Endothelial cell of umbilical vein (primary cell): ENCODE measurements at places on chromosomes 2 and 18. TPM values are rescaled to one million over a fixed set of nuclear protein-coding genes. Genes with fewer than 3 reads are reported as not detected.

The GRB14 gene
- 2.7 and 10.3 TPM in 2 replicates for total RNA-seq

The CEP192 gene
- 22.7 and 22.9 TPM in 2 replicates for total RNA-seq

The LCLAT1 gene
- total RNA-seq, result 17.1 and 20.8 TPM in 2 replicates

The SLC19A3 gene
- not detected in 2 replicates for total RNA-seq

The DUSP2 gene
- 0.33 and 0.58 TPM in 2 replicates for total RNA-seq

The B3GNT7 gene
- total RNA-seq, result 1.2 TPM in 2 replicates

The ACTG2 gene
- total RNA-seq, result not detected in 2 replicates

The CNGA3 gene
- total RNA-seq, result not detected in 2 replicates

The DNER gene
- not detected in 2 replicates for total RNA-seq

The KIAA2012 gene
- not detected in 2 replicates for total RNA-seq

The TMEFF2 gene
- 0.12 and 0.20 TPM in 2 replicates for total RNA-seq

The FRZB gene
- total RNA-seq, result 0.09 TPM in 1 of 2 replicates, not detected in the other

The PIGN gene
- 26.1 and 31.1 TPM in 2 replicates for total RNA-seq

GRCh38 chr2:63049211-63049969, 1.2 kb upstream of the OTX1 start:
- H3K36me3 ChIP-seq, result no peaks in the 10 kb centered on the region
- H3K27ac ChIP-seq, result no peak overlapping the region
- H3K4me3 ChIP-seq, result peak overlapping the region; percentile 32
- H3K27me3 ChIP-seq, result peaks cover 65% of the 10 kb centered on the region
- peaks cover 21% of the 10 kb centered on the region for H3K4me1 ChIP-seq

DNA sequence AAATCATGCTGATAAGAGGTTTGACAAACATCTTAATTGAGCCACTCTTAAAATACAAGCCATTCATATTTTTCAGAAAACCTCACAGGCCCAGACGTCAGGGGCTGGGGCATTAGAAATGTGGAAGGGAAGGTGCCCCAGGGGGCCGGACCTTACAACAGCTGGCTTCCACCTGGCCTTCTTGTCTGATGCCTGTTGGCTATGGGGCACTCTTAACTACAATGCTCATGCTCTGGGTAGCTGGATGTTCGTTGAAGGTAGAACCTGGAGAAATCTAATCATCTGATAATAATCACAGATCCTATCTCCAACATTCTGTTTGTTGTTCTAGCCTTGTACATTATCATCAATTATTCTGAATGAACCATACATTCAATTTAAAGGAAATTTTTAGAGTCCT, 156.9 kb upstream of the SOX11 start:
- H3K27me3 ChIP-seq, result no peaks in the 10 kb centered on the region
- no peak for DNase-seq
- no peaks in the 10 kb centered on the region for H3K36me3 ChIP-seq
- no peaks in the 10 kb centered on the region for H3K4me1 ChIP-seq
- no peak overlapping the region for H3K27ac ChIP-seq

- no peak overlapping the region for H3K4me3 ChIP-seq
- no peaks in the 10 kb centered on the region for H3K27me3 ChIP-seq
- peaks cover 2% of the 10 kb centered on the region for H3K36me3 ChIP-seq
- H3K27ac ChIP-seq, result no peak overlapping the region
Measured at GRCh38 chr2:230434677-230435324, 18.8 kb downstream of the SP100 start.

GRCh38 chr2:136407952-136408318, 290.0 kb upstream of the CXCR4 start:
- H3K27me3 ChIP-seq, result no peaks in the 10 kb centered on the region
- no peak overlapping the region for H3K4me3 ChIP-seq

DNA sequence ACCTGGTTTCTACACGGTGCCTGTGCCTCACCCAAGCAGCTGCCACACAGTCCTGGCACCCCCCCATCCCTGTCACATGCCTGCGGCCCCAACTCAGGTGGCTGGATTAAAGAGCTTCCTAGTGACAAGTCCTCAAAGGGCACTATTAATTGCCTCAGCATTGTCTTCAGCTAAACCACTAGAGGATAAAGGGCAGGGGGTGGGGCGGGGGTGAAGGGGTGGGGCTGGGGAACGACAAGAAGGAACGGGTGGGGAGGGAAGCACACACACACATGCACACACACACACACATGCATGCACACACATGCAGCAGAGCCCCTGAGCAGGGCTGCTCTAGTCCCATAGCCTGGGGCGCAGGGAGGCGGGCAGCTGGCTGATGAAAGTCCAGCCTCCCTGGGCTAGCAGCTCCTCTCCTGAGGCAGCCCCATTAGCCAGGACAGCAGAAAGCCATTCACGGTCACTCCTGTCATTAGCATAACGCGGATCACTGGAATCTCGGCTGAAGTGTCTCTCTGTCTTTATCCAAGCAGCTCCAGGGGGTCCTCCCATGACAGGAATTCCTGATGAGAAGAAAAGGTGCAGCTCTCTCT, 7.4 kb upstream of the TEX261 start:
- H3K27ac ChIP-seq, result no peak overlapping the region
- peaks cover 5% of the 10 kb centered on the region for H3K27me3 ChIP-seq
- no peak overlapping the region for H3K4me3 ChIP-seq
- no peaks in the 10 kb centered on the region for H3K36me3 ChIP-seq
- no peak for DNase-seq

DNA sequence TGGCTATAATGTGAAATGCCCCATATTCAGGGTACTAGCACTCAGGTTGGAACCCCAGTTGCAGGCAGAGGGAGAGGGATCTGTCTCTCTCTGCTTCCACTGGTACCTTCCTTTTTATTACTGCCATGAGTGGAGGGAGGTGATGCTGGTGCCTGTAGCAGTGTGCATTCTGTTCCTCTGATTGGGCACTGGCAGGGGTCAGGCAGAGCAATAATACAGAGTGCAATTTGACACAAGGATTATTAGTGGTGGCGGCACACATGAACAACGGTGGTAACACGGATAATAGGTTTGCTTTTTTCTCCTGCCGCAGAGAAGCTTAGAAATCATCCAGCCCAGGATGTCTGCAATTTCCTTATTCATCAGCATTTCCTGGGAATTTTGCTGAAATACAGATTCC, 525.7 kb downstream of the SLC4A3 start:
- no peak for DNase-seq
- no peak overlapping the region for H3K4me3 ChIP-seq
- H3K27me3 ChIP-seq, result no peaks in the 10 kb centered on the region
- H3K36me3 ChIP-seq, result no peaks in the 10 kb centered on the region
- no peak overlapping the region for H3K27ac ChIP-seq

GRCh38 chr18:11487390-11487789, 122.0 kb upstream of the SLC35G4 start:
- no peak for DNase-seq
- H3K4me1 ChIP-seq, result no peaks in the 10 kb centered on the region
- no peak overlapping the region for H3K4me3 ChIP-seq
- no peaks in the 10 kb centered on the region for H3K36me3 ChIP-seq
- H3K27ac ChIP-seq, result no peak overlapping the region
- H3K27me3 ChIP-seq, result no peaks in the 10 kb centered on the region

DNA sequence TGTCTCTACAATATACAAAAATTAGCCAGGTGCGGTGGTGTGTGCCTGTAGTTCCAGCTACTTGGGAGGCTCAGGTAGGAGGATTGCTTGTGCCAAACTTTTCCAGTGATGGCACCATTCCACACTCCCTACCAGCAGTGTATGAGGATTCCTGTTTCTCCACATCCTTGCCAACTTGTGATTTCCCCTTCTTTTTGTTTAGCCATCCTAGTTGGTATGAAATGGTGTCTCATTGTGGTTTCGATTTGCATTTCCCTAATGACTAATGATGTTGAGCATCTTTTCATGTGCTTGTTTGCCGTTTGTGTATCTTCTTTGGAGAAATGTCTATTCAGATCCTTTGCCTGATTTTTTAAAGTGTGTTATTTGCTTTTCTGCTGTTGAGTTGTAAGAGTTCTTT, 41.0 kb downstream of the EPB41L5 start:
- no peaks in the 10 kb centered on the region for H3K4me1 ChIP-seq
- H3K36me3 ChIP-seq, result no peaks in the 10 kb centered on the region
- no peak for DNase-seq
- H3K27ac ChIP-seq, result no peak overlapping the region
- H3K27me3 ChIP-seq, result no peaks in the 10 kb centered on the region

DNA sequence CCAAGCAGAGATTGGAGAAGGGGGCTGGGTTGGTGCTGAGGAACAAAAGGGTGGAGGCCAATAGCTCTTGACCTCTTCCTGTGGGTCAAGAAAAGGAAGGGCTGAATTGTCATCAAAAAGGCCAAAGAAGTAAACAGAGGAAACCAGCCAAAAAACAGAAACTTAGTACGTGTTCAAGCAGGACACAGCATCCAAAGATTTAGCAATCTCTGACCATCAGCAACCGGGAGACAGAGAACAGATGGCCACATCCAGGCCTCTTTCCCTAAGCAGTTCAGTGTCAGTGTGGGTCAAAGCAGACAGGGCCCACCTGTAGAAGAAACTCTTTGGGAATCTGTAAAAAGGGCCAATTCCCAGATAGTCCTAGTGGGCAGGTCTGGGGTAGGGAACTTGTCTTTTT, 2.9 kb downstream of the DNPEP start:
- no peak overlapping the region for H3K27ac ChIP-seq
- H3K4me3 ChIP-seq, result no peak overlapping the region
- peaks cover 9% of the 10 kb centered on the region for H3K4me1 ChIP-seq
- H3K36me3 ChIP-seq, result no peaks in the 10 kb centered on the region

DNA sequence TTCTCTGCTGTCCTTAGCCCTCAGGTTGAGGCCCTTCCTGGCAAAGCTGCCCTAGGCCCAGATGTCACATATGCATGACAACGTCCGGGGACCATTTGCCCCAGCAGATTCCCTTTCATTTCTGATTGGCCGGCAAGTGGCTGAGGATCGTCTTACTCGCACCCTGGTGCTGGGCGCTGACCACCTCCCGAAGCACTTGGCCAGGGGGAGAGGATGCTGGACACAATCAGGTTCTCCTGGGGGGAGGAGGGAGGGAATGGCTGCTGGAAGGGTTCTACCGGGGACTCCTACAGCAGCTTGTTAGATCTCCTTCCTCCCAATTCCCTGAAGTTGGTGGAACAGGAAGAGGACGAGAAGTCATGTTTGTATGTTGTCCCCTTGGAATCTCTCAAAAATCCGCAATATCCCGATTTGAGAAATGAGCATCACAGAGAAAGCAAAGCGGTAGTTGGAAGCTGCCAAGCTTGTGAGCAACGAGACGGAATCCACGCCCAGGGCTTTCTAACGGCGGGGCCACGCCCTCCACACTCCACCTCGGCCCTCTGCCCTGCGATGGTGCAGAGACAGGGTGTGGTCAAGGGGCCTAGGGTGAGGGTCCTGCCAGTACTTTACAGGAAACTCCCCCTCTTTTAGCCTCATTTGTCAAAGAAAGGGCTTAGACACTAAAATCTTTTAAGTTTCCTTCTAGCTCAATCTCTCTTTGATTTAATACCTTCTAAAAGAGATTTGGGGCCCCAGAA, 61.8 kb upstream of the YWHAQ start:
- no peaks in the 10 kb centered on the region for H3K27me3 ChIP-seq
- H3K4me3 ChIP-seq, result no peak overlapping the region
- no peaks in the 10 kb centered on the region for H3K4me1 ChIP-seq
- no peak for DNase-seq

DNA sequence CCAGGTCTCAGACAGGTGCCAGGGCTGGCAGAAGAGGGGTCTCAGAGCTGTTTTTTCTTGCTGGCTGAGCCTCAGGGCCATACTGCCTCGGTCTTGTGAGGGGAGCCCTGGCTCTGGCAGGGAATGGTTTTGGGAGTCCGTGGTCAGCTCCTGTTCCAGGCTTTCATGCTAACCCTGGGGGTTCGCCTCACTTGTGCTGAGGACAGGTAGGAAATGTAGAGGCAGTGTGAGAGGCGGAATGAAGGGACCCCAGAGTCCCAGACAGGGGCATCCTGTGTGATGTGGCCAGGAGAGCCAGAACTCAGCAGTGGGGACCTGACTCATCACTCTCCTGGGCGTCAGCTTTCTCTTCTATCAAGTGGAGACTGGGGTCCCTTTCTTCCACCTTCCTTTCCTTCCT, 5.7 kb upstream of the CELF4 start:
- no peaks in the 10 kb centered on the region for H3K36me3 ChIP-seq
- no peak for DNase-seq
- H3K4me1 ChIP-seq, result peaks cover 4% of the 10 kb centered on the region
- no peak overlapping the region for H3K4me3 ChIP-seq

GRCh38 chr2:241617431-241618154, 19.4 kb downstream of the THAP4 start:
- H3K27me3 ChIP-seq, result no peaks in the 10 kb centered on the region
- DNase-seq, result peak; percentile 41
- no peak overlapping the region for H3K4me3 ChIP-seq
- peak overlapping the region; percentile 29 for H3K27ac ChIP-seq
- H3K36me3 ChIP-seq, result no peaks in the 10 kb centered on the region

- no peak overlapping the region for H3K27ac ChIP-seq
- H3K4me1 ChIP-seq, result no peaks in the 10 kb centered on the region
- H3K27me3 ChIP-seq, result no peaks in the 10 kb centered on the region
- peaks cover 6% of the 10 kb centered on the region for H3K36me3 ChIP-seq
- DNase-seq, result no peak
- H3K4me3 ChIP-seq, result no peak overlapping the region
Measured at GRCh38 chr2:151280271-151280670, 9.2 kb downstream of the NMI start.

DNA sequence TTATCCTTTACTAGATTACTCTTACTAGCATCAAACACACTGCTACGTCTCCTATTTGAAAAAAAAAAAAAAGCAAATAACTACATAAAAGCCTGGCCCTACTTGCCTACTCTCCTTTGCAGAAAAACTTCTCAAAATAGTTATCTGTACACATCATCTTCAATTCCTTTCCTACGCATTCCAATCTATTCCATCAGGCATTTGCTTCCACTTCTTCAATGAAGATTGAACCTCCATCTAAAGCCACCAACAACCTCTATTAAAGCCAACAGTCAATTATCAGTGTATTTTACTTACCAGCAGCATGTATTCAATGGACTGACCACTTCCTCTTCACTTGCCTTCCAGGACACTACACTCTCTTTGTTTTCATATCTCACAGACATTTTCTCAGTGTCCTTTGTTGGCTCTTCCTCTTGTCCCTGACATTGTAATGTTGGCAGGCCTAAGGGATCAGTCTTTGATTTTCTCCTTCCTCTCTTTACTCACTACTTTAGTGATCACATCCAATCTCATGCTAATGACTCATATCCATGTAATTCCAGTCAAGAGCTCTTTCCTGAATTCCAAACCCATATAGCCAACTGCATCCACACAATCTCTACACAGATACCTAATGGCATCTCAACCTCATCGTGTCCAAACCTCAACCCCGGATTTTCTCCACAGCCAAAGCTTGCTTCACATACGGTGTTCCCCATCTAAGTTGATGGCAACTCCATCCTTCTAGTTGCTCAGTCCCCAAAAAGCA, 131.3 kb downstream of the CCDC148 start:
- no peaks in the 10 kb centered on the region for H3K4me1 ChIP-seq
- no peak overlapping the region for H3K27ac ChIP-seq
- no peak overlapping the region for H3K4me3 ChIP-seq
- no peak for DNase-seq
- no peaks in the 10 kb centered on the region for H3K27me3 ChIP-seq

GRCh38 chr2:173962031-173962430, 3.1 kb downstream of the SP3 start:
- H3K27me3 ChIP-seq, result no peaks in the 10 kb centered on the region
- H3K4me1 ChIP-seq, result peaks cover 19% of the 10 kb centered on the region
- peak; percentile 50 for DNase-seq
- H3K4me3 ChIP-seq, result peak overlapping the region; percentile 96

GRCh38 chr2:231722721-231723307, 14.5 kb downstream of the PTMA start:
- H3K27ac ChIP-seq, result no peak overlapping the region
- DNase-seq, result no peak
- no peaks in the 10 kb centered on the region for H3K4me1 ChIP-seq
- no peak overlapping the region for H3K4me3 ChIP-seq
- no peaks in the 10 kb centered on the region for H3K27me3 ChIP-seq
- H3K36me3 ChIP-seq, result no peaks in the 10 kb centered on the region

GRCh38 chr2:190634381-190634780, 14.5 kb upstream of the NAB1 start:
- H3K4me3 ChIP-seq, result no peak overlapping the region
- no peak for DNase-seq
- peaks cover 12% of the 10 kb centered on the region for H3K4me1 ChIP-seq
- H3K27me3 ChIP-seq, result no peaks in the 10 kb centered on the region
- no peak overlapping the region for H3K27ac ChIP-seq
